NT2/D1 (cell line): ENCODE measurements at places on chromosomes 13 and 19.

GRCh38 chr13:29556742-29557141 is 38.7 kb downstream of the SLC7A1 start:
- no peak for DNase-seq

DNA sequence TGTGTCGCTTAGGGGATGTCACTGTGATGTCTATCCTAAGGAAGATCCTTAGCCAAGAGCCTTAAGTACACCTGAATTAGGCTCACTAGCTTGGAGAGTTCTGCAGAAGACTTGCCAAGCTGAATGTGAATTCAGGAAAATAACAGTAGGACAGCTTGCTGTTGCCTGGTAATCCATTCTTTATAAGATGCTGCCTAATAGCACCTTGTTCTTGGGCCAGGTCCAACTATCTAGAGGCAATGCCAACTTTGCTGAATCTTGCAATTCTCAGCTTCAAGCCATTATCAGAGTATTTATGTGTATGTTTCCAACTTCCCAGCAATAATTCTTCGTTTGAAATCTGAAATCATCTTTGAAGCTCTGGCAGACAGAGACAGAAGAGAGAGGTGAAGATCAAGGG is 102.8 kb downstream of the PCDH17 start:
- no peak for DNase-seq

GRCh38 chr13:70518081-70518480 is 409.8 kb upstream of the KLHL1 start:
- no peak for DNase-seq

- no peak for DNase-seq
Observed at GRCh38 chr13:23699271-23699670, 129.1 kb downstream of the TNFRSF19 start.

- DNase-seq, result no peak
Observed at GRCh38 chr13:98717256-98717655, 35.2 kb downstream of the SLC15A1 start.

DNA sequence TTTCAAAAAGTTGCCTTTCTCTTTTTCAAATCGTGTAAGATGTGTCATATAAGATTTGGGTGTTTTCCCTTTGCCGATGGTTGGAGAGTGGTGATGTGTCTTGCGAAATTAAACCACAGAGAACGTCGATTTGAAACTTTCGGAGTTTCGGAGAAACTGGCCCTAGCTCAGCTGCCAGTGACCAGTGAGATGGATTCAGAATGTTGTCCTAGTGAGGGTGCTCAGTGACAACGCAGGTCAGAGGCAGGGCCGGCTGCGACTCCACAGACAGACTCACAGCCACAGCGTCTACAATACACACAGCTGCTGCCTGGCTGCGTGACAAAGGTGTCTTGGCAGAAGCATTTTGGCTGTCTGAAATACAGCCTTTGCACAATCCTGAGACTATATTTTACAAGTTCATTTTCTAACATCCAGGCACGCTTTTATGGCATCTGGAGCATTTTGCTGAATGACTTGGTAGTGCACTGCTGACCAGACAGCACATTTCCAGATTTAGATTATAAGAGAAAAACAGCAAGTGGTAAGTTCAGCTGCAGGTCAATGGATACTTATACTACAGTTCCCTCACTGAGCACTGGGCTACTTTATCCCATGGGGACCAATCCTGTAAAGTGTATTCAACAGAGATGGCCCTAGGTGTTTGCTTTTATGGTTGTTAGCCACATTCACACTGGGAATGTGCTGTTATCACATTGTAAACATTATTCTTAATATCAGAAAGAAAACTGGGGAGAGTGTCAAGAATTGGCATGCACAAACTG is 207.5 kb downstream of the KCNRG start:
- no peak for DNase-seq

GRCh38 chr13:45798851-45799250 is 52.7 kb downstream of the SIAH3 start:
- no peak for DNase-seq

GRCh38 chr13:98285852-98286594 is 109.0 kb upstream of the RNF113B start:
- DNase-seq, result no peak

GRCh38 chr19:31316201-31316951 is 32.9 kb downstream of the TSHZ3 start:
- DNase-seq, result peak; percentile 54

DNA sequence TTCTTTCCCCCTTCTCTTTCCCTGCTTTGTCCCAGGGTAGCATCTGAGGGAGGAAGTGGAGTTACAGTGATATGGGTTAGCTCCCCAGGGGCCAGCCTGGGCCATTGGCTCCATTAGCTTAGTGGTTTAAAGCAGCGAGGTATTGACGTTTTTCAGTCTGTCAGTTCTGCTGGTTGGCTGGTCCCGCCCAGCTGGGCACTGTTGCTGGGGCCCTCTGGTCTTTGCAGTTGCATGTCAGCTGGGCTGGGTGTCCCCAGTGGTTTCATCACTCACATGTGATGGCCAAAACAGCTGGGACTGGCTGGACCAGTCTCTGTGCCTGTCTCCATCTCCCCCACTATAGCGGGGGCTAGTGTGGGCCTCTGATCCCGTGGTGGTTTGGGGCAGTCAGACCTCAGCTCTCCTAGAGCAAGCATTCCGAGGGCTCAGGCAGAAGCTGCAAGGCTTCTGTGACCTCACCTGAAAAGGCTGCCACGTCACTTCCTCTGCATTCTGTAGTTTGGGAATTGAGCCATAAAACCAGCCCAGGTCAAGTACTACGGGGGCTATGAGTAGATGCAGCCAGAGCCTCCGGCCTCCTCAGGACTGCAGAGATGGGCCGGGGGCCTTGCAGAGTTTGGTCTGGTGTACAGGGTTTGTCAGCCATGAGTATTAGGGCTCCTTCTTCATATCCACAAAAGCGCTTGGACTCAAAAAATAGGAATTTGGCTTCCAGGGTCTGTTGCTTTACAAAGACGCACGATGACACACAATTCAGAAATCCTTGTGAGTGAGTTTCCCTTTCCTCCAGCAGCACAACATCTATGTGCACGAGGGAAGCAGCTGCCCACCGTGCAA is 30.0 kb downstream of the TSSK6 start:
- DNase-seq, result no peak
